ENCODE measurements at places on chromosomes 16 and 17.

GRCh38 chr17:78323826-78324390 lies 36.0 kb downstream of the SOCS3 start:
- DNase-seq: no peak

DNA sequence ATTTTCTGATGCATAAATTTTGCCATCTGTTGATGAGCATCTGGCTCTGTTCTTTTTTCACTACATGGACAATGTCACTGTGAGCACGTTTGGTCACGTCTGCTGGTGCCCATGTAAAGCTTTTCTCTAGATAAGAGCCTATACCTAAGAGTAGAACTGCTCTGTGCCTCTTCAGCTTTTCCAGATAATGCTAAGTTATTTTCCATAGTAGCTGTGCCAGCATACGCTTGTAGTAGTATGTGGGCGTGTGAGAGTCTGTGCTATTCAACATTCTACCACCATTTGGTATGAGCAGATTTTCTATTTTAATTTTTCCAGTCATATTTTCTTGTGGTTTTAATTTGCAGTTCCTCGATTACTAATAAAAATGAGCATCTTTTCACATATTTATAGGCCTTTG lies 33.2 kb downstream of the VPS35L start:
- DNase-seq: no peak

GRCh38 chr17:3571043-3571900 lies 13.7 kb upstream of the TRPV3 start:
- no peak for DNase-seq

DNA sequence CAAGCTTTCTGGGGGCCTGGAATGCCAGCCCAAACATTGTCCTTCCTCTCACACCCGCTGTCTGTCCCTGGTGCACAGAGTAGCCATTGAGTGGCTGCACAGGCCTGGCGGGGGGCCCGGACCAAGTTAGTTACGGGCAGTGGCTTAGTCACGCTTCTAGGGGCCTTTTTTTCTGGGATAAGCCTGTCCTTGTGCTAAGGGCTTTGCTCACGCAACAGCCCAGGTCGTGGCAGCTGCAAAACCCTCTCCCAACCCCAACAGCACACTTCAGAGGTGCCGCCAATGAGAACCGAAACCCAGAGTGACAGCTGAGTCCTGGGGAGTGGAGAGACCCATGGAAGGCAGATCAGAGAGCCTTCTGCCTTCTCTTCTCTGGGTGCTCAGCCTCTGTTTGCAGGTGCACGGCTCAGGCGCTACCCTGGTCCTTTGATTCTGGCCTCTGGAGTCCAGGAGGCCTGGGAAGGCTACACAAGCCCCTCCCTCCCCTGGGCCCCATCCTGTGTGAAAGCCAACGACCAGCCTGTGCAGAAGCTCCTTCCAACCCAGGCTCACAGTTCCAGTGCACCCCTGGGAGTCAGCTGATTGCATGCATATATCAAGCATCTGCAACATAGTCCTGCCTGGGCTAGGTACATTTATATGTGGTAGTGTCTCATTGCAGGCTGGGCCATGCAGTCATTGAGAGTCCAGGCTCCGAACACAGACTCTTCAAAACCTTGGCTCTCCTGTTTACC lies 9.1 kb downstream of the WSCD1 start:
- no peak for DNase-seq

GRCh38 chr17:80907281-80907680 lies 84.4 kb upstream of the CHMP6 start:
- no peak for DNase-seq

DNA sequence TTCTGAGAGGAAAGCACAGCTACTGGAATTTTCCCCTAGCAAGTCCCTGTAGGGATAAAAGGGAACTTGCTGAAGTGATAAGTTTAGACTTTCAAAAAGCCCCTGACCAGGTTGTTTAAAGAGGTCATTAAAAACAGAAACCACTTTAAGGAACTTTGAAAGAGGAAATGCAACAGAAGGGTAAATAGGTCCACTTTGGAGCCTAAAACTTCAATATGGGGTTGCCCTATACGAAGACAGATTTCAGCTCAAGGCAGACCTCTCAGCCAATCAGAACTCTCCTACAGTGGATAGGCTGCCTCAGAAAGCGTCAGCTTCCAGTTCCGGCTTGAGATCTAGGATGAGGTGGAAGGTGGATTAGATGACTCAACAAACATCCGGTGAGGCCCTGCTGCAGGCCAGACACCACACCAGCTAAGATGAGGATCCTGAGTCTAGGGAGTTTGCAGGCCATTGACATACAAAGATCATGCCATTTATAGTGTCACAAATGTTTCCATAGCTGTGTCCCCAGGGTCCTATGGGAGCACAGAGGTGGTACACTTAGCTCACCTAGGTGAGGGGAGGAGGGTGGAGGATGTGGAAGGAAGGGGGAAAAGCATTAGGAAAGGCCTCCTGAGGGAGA lies 7.9 kb upstream of the MFSD6L start:
- DNase-seq: no peak

- no peak for DNase-seq
Observed at GRCh38 chr17:72982680-72983079, 109.8 kb downstream of the SLC39A11 start.

DNA sequence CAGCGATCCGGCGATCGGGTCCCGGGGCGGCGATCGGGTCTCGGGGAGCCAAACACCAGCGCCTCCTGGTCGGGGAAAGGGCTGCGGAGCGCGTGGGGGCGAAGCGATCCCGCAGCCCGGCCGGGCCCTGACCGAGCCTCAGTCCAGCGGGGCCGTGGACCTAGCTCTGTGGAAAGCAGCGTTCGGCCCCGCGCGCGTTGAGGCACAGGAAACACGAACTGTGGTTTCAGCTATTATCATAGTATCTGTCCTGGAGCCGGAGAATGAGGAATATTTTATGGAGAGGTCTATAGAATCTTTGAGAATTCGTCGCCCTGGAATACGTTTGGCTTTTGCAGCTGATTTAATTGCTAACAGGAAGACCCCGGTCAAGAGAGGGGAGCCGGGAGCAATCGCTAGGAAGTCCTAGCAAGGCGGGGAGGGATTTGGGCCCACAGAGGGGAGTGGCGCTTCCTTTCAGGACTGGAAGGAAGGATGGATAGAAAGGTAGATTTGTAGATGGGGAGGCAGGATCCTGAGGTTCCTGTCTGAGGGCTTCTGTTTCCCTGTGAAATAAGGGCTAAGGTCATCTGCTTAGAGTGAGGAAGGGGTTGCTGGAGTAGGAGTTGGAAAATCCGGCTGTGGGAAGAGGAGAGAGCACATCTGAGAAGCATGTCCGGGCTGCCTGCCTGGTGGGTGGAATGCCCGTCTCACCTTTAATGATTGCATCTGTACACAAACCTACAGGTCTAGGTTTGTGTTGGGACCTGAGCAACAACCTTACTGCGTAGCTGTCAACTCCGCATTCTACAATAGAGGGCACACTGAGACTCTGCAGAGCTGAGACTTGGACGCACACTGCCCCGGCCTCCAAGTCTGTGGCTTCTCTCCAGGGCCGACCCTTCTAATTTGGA lies 770 bp downstream of the CCNF start:
- no peak for DNase-seq

- DNase-seq: no peak
Observed at GRCh38 chr17:21375757-21376080, 438 bp upstream of the KCNJ12 start.

- DNase-seq: no peak
Observed at GRCh38 chr17:77571155-77571981, 387.1 kb upstream of the TNRC6C start.

GRCh38 chr17:50422738-50423137 lies 3.3 kb upstream of the ACSF2 start:
- DNase-seq: no peak

DNA sequence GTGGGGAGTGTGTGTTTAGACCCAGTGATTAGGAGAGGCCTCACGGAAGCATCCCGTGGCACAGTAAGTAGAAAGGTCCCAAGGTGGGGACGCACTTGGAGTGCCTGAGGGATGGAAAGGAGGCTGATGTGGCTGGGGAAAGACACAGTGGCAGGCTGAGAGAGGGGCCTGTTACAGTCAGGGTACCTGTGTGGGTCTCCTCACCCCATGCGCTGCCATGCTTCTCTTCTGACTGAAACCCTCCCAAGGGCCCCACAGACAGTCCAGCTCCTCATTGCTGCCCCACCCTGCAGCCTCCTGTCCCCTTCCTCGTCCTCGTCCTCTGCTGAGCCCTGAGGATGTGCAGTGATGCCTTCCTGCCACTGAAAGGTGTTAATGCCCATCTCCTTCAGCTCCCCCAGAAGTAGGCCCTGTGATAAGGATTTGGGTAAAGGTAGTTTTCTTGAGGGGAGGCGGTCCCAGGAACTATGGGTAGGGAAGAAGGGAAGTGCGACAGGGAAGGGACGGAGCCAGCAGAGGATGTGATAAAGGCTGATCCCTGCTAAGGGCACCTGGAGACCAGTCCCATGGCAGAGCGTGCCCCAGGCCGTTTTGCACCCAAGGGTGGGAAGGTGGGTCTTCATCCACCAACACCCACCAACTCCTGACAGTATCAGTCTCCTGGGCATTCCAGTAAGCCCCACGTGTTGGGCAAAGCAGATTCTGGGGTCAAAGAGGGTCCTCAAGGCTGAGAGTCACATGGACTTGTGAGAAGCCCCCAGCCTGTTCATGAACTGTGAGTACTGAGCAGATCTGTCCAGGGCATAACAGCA lies 237.2 kb downstream of the GSG1L start:
- DNase-seq: no peak

DNA sequence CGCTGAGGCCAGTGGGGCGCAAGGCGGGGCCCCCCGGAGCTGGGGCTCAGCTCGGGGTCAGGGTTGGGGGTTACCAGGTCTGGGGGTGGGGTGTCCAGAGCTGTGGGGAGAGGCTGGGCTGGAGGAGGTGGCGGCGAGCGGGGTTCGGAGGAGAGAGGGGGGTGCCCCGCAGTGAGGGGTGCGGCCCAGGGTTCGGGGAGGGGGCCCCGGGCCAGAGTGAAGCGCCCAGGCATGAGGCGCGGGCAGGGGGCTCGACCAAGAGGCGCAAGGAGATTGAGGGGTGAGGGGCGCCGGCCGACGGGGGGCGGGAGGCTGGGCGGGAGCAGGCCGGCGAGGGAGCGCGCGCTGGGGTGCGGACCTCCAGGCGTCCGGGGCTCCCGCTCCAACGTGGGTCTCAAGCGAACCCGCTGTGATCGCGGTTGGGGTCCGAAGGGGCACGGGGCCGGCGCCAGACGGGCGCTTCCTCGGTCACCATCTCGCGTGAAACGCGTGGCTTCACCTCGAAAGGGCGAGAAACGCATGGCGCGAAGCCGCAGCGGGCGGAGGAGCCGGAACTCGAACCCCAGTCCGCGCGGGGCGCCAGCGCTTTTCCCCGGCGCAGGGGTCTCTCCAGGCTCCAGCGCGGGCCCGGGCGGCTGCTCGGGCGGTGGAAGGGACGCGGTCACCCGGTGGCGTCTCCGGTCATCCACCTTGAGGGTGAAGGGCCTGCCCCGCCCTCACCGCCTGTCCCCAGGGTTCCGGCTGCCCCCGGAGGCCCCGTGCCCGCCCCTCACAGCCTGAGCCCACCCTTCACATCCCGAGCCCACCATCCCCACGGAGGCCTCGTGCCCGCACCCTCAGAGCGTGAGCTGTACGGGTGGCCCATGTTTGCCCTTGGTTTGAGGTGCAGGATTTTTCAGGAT lies 846 bp downstream of the CPNE7 start:
- no peak for DNase-seq

GRCh38 chr17:51185763-51186332 lies 19.6 kb downstream of the NME2 start:
- no peak for DNase-seq

DNA sequence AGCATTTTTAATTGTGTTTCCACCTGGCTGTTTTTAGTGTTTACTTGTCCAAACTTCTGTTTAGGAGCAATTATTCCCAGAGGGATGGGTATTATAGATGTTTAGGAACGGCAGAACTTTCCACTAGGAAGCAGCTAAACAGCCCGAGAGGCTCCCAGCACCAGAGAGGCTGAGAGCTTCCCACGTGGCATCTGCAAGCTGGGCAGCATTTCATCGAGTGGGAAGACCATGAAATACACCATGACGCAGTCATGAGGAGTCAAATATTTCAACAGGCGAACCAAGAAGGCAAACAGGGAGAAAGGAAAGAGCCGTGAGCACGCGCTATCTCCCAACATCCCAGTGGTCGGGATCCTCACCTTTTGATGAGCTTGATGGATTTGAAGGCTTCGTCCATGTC lies 24.1 kb downstream of the TMEM204 start:
- DNase-seq: no peak

- DNase-seq: no peak
Observed at GRCh38 chr16:52247737-52248136, 299.2 kb downstream of the TOX3 start.

DNA sequence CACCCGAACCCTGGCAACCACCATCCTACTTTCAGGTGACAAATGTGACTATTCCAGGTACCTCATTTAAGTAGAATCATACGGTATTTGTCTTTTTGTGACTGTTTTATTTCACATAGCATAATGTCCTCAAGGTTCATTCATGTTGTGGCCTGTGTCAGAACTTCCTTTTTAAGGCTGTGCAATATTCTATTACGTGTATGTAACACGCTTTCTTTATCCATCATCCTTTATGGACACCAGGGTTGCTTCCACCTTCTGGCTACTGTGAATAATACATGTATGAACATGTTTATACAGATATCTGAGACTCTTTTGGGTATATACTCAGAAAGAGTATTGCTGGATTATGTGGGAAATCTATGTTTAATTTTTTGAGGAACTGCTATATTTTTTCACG lies 28.7 kb upstream of the RSL1D1 start:
- DNase-seq: no peak

- DNase-seq: no peak
Observed at GRCh38 chr16:912684-913613, 57.8 kb downstream of the LMF1 start.

DNA sequence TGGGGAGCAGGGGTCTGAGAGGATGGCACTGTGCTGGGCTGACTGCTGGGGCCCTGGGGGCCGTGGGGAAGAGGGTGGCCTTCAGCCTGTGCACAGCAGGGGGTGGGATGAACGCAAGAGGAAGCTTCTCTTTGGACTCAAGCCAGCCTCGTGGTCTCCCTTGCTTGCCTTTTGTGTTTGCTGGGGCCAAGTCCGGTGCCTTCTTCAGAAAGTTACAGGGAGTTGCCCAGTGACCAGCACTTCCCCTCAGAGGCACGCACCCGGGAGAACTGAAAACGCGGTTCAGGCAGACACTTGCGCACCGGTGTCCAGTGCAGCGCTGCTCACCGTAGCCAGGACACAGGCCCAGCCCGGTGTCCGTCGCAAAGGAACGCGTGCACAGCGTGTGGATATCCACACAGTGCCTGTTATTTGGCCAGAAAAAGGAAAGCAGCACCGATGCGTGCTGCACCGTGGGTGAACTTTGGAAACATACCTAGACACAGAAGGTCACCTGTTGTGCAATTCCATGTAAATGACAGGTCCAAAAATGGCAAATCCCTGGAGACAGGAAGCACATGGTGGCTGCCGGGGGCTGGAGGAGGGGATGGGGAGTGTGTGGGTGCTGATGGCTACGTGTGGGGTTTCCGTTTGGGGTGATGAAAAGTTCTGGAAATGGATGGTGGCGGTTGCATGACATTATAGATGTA lies 29.4 kb upstream of the NUDT16L1 start:
- no peak for DNase-seq

All from HTR-8/SVneo (cell line).